Islet precursor cell (in vitro differentiated cells): ENCODE measurements at places on chromosomes 11 and 22.

DNA sequence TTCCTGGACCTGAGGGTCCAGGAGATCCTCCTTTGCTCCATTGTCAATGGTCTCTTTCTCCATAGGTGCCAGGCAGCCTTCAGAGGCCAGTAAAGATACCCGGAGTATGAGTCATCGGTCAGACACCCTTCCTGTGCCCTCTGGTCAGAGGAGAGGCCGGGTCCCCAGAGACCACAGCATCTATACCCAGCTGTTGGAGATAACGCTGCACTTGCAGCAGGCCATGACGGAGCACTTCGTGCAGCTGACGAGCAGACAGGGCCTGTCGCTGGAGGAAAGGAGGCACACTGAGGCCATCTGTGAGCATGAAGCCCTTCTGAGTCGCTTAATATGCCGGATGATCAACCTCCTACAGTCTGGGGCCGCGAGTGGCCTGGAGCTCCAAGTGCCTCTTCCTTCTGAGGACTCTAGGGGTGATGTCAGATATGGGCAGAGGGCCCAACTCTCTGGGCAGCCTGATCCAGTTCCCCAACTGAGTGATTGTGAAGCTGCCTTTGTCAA, at the start of gene ACCSL:
TSS of gene ACCSL (plus strand) at position 51 of the 501 bp plus-strand sequence. CDS start at position 107, 56 bp downstream.
- DNase-seq, result peak; percentile 45

- DNase-seq, result no peak
Measured at GRCh38 chr11:105152560-105152959, 13.0 kb upstream of the CARD18 start.

DNA sequence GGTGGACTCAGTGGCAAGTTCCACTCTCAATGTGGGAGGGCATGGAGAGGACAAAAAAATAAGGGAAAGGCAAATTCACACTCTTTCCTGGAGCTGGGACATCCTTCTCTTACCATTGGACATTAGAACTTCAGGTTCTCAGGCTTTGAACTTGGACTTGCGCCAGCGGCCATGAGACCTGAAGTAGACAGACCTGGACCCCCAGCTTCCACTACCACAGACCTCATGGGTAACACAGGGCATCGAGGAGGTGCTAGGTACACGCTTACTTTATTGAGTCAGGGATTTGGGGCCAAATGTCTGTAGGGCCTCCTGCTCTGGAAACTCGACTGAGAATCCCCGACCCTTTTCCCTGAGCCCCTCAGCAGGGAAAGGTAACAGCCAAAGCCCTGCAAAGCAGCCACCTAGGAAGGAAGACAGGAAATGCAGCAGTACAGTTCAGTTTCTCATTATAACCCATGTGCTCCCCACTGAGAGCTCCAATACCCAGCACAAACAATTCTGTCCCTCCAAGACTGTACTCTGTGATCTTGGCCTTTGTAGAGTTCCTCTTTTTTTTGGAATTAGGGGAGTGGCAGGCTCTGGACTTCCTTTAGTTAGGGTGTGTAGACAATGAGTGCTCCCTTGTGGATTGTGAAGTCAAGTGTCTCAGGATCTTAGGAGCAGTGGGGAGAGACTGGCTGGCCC, 5.7 kb downstream of the CHRNA10 start:
- no peak for DNase-seq

DNA sequence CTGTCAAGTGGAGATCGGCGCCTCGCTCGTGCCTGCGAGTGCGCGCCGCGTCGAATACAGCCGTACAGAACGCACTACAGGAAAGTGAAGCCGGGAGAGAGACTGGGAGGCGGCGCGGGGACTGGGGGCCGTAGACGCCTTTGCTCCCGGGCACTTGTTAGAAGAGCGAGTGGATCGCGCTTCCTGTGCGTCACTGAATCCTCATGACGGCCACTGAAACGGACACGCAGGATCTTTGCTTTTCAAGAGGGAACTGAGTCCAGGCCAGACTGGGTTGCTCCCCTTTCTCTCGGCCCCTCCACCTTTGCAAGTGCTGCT, 314 bp downstream of the RIC8A start:
- no peak for DNase-seq

DNA sequence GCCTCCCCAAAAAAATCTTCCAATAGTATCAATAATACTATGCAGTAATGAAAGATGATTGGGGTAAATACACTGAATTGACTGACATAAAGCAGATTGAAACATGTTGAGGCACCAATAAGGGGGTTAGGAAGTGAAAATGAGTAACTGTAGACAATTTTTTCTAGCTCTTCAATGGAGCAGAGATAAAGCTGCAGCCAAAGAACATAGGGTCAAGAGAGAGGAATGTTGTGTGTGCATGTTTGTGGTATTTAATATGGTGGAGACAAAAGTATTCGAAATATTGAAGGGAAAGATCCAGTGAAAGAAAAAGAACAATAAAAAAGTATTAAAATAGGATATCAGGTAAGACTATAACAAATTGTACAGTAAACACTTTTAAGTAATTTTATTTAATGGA, 450.0 kb upstream of the CCDC179 start:
- no peak for DNase-seq

- DNase-seq, result no peak
Measured at GRCh38 chr11:60844870-60845221, 2.9 kb downstream of the CCDC86 start.

- DNase-seq, result no peak
Measured at GRCh38 chr22:39527481-39527961, 5.0 kb downstream of the RPS19BP1 start.

DNA sequence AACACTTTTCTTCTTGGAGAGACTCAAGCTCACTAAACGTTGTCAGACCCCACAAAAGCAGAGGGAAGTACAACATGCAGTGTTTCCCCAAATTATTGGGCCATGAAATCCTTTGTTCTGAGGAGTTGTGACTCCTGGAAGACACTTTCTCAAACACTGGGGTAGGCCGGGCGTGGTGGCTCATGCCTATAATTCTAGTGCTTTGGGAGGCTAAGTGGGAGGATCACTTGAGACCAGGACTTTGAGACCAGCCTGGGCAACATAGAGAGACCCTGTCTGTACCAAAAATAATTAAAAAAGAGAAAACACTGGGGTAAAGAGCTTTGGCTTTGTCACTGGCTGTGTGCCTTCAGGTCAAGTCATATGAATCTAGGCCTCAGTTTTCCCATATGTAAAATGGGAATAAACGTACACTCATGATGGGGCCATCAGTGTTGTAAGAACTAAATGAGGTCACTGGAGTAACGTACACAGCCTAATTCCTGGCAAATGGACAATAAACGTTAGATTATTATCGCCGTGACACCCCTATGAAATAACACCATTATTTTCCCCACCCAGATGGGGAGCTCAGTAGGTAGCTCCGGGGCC, 92.0 kb downstream of the RRM1 start:
- DNase-seq, result no peak

DNA sequence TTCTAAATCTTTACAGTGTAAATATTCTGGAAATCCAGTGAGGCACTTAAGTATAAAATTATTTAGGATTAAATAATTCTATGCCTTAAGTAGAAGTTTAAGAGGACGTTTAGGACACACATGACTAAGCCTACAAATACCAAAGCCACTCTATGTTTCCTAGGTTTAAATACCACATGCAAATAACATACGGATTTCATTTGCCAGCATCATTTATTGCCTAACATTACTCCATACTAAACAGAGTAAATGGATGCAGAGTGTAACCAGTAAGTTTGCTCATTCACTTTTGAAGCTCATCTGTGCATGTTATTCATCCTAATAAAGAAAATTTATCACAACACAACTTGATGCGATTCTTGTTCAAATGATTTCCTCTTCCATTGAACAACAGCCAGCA, 4.1 kb downstream of the BDNF start:
- no peak for DNase-seq

DNA sequence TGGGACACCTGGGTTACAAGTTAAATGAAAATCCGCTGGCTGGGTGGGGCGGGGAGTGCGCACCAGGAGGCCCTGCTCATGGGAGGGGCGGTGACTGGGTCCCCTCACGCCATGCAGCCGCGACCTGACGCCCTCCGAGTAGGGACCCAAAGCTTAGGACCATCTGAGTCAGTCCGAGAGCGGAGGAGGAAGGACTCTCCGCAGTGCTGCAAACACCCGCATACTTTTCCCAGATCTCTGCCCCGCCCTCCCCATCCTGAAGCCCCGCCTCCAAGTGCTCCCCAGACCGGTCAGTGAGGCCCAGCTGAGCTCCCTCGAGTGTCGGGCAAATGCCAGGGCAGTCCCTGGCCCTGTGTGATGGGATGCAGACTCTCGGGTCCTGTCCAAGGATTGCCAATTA, 6.6 kb upstream of the FLI1 start:
- DNase-seq, result peak; percentile 65

- peak; percentile 66 for DNase-seq
Measured at GRCh38 chr11:12007769-12008737, at the start of gene DKK3. DKK3 (minus strand) TSS chr11:12008626; CDS start chr11:12008582, 44 bp downstream.

GRCh38 chr11:33867561-33867960, 24.3 kb downstream of the LMO2 start:
- DNase-seq, result no peak

DNA sequence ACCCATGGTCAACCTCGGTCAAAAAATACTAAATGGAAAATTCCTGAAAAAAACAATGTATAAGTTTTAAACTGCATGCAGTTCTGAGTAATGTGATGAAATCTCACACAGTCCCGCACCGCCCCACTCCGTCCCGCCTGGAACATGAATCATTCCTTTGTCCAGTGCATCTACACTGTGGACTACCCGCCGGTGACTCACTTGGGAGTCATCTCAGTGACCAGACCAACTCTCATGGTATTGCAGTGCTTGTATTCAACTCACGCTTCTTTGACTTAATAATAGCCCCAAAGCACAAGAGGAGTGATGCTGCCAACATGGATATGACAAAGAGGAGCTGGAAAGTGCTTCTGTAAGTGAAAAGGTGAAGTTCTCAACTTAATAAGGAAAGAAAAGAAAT, 48.8 kb downstream of the ARHGAP32 start:
- DNase-seq, result peak; percentile 98

DNA sequence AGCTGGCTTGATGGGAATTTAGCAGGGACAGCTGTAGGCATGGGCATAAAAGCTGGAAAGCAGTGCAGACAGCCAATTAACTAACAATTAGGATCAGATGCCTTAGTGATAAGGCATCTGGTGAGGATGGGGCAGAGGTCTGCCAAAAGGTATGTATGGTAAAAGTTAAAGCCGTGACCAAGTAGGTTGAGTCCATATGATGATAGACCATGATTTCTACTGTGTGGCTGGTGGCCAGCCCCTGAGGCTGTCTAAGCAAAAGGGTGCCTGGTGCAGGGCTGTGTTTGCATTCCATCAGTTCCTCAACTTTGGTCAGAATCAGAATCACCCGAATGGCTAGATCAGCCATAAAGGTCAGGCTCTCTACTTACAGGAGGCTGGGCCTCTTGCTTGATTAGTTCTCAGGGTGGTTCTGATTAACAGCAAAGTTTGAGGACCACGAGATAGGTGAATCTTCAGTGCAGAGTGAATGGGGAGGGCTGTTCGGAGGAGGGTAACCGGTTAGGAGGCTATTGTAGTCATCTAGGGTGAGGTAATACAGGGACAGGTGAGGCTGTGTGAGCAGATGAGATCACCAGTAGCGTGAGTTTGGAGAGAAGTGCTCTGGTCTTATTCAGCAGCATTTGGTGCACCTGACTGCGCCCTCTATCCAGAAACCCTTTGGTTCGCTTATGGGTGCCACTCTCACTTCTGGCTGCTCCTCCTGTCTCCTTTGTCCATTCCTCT, 27.2 kb downstream of the PPFIBP2 start:
- peak; percentile 85 for DNase-seq

DNA sequence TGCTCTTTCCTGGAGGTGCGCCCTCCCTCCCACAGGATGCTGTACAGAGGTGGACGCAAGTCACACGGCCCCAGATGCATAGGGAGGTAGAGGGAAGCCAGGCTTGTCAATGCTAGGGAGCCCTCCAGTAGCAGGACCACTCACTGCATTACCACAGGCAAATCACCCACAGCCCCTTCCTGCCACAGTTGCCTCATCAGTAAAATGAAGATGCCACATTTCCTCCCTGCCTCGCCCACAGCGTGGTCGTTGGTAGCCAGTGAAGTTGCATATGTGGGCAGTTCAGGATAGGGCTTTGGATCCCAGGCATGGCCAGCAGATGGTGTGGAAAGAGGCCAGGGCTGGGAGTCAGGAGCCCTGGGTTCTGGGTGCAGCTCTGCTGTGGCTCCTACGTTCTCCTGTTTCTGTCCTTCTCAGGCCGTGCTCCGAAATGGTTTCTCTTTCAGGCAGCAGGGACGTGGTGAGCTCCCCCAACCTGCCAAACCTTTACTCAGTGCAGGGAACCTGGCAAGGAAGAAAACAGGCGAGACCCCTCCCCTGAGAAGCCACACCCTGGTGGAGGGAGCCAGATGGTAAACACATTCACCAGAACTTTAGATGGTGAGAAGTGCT, 22.6 kb downstream of the DAGLA start:
- no peak for DNase-seq

- DNase-seq, result peak; percentile 82
Measured at GRCh38 chr11:43937434-43938411, 4.7 kb upstream of the C11orf96 start.

GRCh38 chr11:72864702-72865655, 50.8 kb downstream of the ATG16L2 start:
- no peak for DNase-seq

DNA sequence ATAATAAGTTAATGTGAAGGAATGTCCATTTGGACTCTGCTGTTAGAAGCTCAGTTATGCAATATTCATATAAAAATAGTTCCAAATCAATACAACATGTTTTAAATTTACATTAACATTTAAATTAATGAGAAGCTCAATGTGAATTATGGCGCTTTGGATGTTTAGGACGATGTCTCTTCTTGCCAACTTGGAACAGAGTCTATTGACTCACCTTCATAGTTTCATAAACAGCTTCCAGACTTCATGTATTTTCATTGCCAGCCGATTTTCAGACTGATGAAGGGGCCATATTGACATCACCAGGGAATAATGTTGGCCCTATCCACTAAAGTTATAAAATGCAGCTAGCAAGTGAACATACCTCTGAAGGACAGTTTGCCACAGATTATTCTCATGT, 1136.2 kb downstream of the LRRC4C start:
- no peak for DNase-seq

DNA sequence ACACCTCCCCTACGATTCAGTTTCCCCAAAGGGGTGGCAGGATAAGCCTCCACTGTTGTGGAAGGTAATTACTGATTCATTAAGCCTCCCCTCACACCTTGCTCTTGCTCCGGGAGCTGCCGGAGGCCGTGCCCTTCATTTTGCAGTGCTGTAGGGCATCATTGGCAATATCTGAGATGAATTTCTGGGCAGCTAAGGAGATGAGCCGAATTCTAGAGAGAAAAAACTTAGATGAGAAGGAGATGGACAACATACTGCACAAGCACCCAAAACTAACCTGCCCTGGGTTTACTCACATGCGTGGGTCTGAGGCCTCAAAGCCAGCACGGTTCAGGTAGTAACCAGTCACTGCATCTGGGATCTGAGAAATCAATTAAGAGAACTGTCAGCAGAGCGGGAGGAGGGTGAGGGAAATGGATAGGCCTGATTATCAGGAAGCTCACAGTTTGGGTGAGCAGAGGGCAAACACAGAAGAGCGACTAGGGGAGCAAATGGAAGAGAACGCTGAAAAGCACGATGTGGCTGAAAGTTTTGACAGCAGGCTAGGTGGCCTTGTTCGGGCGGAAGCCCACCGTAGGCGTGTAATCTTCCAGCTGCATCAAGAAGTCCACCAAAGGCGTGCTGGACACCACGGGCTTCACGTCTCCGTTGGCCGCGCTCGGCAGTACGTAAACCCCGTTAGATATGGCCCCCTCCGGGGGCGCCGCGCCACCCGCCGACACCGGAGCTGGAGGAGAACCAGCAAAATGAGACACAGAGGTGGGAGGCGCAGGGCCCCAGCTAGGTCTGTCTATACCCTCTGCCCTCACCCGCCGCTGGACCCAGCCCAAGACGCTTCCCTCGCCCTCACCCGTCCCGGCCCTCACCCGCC, 689 bp downstream of the TAF10 start:
- peak; percentile 50 for DNase-seq
